ENCODE measurements at places on chromosomes 12 and 14. TPM values are rescaled to one million over a fixed set of nuclear protein-coding genes. Genes with fewer than 3 reads are reported as not detected.

The ERP27 gene
- 0.11 TPM for polyA plus RNA-seq

The RNF41 gene
- polyA plus RNA-seq, result 42.7 TPM

The CPM gene
- 2.5 TPM for polyA plus RNA-seq

The OR4E2 gene
- polyA plus RNA-seq, result not detected

The MEG3 gene
- 6,363 TPM for polyA plus RNA-seq

The GLIPR1L2 gene
- 1.8 TPM for polyA plus RNA-seq

DNA sequence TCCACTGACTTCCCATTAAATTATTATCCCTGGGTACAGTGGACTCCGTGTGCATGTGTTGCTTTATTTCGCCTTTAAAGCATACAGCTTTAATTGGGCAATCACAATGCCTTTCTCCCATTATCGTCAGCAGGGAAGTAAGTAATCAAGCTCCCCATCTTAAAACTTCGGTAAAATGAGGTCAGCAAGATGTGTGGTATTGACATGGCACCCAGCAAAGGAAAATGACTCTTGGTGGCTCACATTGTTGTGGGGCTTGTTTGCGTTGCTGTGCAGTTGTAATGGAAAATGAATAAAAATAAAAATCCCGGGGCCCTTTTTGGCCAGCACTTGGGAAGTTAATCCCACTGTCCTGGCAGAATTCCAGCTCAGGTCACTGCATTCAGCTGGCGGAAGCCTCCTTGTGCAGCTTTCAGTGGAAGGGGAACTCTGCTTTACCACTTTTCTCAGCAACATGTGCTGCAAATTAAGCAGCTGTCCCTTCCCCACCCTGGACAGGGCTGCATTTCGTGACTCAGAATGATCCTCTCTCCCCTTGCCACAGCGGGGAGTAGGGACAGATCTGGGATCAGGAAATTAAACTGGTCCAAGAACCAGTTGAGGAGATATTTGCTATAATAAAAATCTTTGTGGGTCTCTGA, 13.9 kb upstream of the ATP2A2 start:
- peak; percentile 83 for DNase-seq

DNA sequence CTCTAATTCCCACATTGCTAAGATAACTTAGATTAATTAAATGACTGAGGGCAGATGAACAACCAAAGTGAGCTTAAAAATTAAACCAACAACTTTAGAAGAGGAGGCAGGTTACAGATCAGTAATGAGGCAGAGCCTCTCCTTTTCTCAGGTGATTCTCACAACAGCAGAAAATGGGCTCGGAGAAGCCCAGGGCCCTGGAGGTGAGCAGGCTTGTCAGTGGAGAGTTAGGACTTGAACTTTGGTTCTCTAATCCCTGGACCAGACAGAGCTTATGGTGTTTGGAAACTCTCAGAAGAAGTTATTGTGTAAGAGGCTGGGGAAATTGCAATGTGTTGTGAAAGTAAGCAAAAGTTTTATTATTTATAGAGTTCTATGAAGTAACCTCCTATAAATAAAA, 2.8 kb downstream of the TRHDE start:
- no peak for DNase-seq

- DNase-seq, result no peak
Observed at GRCh38 chr12:26614011-26614616, 218.9 kb downstream of the ITPR2 start.

DNA sequence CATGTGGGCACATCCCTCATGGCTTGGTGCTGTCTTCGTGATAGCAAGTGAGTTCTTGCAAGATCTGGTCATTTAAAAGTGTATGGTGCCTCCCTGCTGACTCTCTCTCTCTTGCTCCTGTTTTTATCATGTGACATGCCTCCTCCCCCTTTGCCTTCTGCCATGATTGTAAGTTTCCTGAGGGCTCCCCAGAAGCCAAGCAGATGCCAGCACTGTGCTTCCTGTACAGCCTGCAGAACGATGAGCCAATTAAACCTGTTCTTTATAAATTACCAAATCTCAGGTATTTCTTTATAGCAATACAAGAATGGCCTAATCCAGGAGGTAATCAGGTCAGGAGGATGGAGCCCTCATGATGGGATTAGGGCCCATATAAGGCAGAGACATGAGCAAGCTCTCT, 116.3 kb downstream of the DPF3 start:
- DNase-seq, result no peak

GRCh38 chr12:58888131-58888783, 32.0 kb downstream of the LRIG3 start:
- DNase-seq, result no peak

DNA sequence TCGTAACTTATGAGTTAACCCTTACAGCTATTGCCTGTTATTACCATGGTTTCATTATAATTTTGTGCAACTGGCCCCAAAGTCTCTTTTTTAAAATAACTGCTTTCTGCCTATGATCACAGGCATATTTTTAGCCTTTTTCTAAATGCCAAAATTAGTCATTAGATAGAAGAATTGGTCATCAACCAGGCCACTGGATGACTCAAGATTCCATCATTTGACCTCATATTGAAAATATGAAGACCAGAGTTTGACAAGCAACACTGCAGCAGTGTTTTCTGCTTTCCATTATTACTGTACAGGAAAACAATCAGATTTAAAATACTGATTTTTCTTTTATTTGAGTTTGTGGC, 54.7 kb upstream of the OTOGL start:
- no peak for DNase-seq

- DNase-seq, result no peak
Observed at GRCh38 chr12:26162174-26162573, 33.2 kb upstream of the SSPN start.

DNA sequence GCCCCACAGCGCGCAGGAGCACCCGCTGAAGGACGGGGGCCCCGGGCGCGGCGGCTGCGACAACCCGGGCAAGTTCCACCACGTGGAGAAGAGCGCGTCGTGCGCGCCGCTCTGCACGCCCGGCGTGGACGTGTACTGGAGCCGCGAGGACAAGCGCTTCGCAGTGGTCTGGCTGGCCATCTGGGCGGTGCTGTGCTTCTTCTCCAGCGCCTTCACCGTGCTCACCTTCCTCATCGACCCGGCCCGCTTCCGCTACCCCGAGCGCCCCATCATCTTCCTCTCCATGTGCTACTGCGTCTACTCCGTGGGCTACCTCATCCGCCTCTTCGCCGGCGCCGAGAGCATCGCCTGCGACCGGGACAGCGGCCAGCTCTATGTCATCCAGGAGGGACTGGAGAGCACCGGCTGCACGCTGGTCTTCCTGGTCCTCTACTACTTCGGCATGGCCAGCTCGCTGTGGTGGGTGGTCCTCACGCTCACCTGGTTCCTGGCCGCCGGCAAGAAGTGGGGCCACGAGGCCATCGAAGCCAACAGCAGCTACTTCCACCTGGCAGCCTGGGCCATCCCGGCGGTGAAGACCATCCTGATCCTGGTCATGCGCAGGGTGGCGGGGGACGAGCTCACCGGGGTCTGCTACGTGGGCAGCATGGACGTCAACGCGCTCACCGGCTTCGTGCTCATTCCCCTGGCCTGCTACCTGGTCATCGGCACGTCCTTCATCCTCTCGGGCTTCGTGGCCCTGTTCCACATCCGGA, 1.4 kb downstream of the FZD10 start:
- no peak for DNase-seq

- DNase-seq, result no peak
Observed at GRCh38 chr12:81811061-81811777, 52.1 kb upstream of the PPFIA2 start.

- no peak for DNase-seq
Observed at GRCh38 chr12:11794751-11795150, 145.3 kb downstream of the ETV6 start.

DNA sequence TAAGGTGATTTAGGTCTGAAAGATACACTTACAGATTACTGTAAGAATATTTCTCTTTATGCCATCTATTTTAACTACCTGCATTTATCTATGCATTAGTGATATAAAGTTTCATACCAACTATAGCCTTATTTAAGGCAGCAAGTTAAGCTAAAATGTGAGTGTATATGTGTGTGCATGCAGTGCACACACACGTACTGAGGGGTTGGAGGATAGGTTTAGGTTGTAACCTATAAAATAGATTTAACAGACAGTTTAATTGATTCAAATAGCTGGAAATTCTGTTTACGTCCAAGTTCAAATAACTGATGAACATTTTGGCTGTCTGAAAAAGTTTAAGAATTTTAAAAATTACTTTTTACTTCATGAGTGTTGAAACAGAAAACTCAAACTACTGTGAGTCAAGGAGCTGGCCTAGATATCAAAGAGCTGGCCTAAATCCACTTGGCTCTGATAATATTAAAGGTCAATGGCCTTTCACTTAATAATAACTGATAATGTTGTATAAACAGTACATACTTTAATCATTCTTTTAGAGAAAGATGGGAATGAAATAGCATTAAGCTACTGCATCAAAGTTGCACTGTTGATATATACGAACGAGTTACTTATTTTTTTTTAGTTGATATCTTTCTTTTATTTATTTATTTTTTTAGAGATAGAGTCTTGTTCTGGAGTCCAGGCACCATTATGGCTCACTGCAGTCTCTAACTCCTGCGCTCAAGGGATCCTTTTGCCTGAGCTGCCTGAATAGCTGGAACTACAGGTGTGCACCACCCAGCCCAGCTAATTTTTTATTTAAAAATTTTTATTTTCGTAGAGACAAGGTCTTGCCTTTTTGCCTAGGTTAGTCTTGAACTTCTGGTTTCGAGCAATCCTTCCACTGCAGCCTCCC, 13.8 kb upstream of the KCNJ8 start:
- DNase-seq, result no peak

GRCh38 chr14:69152181-69152901, 578 bp downstream of the DCAF5 start:
- no peak for DNase-seq

DNA sequence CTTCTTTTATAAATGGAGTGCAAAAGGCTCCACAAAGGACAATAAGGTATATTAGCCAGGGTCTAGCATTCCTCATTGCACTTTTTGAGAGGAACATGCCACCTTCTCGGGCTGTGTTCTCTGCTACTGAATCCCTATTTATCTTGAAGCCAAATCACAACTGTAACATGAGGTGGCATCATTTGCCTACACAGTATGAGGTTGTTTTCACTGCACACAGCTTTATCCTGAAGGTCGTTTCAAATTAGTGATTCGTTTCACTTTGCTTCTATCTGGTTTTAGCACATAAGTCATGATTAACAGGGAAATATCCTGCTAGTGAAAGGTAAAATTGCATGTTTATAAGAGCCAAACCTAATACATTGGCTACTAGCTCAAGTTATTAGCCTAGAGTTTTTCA, 153.8 kb downstream of the SLC35F4 start:
- DNase-seq, result no peak

DNA sequence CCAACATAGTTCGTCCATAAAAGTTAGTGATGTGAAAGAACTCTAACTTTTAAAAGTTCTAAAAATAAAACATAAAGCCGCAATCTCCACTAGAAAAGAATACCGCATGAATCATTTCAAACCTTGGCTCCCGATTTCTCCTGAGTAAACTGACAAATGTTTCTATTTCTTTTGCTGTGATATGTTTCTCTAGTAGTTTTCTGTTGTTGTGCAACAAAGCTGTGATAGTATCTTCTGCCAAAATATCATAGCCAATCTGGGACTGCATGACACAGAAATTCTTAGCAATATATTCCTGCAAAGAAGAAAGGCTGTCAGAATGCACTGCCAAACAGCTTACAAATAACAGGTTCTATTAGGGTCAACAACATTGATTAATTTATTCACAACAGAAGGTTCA, 174.0 kb downstream of the ITPR2 start:
- no peak for DNase-seq

- no peak for DNase-seq
Observed at GRCh38 chr12:32196250-32197198, 89.9 kb downstream of the BICD1 start.

DNA sequence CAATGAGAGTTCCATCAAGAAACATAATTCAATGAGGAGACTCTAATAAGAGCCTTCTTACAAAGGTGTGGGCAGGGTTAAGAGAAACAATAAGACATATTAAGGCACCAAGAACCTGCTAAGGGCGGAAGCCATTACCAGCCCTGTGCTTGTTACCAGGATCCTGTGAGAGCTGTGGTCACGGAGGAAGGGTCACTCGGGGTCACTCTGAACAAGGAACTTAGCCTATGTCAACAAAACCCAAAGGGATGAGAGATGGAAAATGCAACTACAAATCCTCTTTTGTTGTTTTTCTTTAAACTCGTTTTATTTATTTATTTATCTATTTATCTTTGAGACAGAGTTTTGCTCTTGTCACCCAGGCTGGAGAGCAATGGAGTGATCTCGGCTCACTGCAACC, 460.4 kb upstream of the CCDC196 start:
- DNase-seq, result no peak
